Activated T-cell treated with anti-CD3 and anti-CD28 coated beads, Interleukin-2, amount 50 U/mL, for 48 hours (primary cell): ENCODE measurements at places on chromosomes 6 and 20.

DNA sequence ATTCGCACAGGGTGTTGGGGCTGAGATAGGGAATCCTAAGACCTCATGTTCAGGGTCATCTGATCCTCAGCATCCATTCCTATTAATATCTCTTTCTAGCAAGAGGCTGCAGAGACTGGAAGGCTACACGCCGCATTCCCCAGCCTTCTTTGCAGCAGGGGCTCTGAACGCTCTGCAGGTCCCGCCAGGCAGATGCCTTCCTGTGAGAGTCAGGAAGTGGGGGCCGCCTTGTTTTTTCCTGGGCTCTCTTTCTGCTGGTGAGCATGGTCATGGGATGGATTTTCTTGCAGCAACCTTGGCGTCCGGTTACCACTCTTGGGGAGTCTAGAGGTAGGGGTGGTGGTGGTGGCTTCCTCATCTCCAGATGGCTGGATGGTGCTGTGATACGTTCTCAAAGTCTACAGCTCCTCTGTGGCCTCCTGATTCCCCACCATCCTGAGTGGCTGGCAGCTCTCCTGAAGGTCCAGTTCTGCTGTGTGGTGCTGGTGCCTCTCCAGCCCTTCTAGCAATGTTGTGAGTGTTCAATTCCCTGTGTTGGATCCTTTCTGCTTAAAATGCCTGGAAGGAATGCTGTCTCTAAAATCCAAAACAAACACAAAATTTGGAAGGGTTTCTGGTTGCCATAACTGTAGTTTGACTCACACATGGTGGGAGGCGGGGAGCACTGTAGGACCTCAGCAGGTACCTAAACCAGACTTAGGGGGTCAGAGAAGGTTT is 111.9 kb downstream of the CEBPB start:
- no peak for DNase-seq

- DNase-seq, result no peak
These were observed 1175.3 kb upstream of the GJE1 start for GRCh38 chr6:140957386-140957785.

DNA sequence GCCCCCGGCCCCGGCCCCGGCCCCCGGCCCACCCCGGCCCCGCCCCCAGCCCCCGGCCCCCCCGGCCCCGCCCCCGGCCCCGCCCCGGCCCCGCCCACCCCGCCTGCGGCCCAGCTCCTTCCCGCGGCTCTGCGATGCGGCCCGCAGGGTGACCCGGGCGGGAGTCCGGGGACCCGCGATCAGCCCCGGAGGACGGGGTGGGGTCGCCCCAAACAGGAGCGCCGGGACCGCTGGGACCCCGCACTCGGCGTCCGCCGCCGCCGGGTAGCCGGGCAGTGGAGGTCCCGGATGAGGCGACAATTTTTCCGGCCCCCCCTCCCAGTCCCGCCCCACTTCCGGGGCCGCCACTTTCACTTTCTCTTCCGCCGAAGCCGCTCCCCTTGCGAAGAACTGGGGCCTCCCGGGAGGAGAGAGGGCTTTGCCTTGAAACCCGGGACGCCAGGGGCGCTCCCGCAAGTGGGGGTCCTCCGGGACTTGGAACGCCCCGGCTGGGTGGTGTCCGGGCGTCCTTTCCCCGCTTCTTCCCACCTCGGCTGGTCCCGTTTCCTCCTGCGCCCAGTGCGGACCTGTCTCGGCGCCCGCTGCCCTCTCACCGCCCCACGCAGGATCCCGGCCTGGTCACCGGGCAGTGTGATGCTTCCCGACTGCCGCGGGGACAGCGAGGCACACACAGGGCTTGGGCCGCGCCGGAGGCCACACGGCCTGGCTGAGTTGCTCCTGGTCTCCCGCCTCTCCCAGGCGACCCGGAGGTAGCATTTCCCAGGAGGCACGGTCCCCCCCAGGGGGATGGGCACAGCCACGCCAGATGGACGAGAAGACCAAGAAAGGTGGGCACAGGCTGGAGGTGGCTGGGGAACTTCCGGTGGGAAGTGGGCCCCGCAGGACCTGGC is at the start of gene RBCK1:
RBCK1 (plus strand) TSS at position 347 of the 890 bp plus-strand sequence; CDS start at position 806, 459 bp downstream.
- DNase-seq, result peak; percentile 94

GRCh38 chr20:11355345-11355744 is 562.3 kb upstream of the BTBD3 start:
- DNase-seq, result no peak

GRCh38 chr20:62284448-62284847 is 18.3 kb upstream of the ADRM1 start:
- no peak for DNase-seq

- DNase-seq, result no peak
These were observed 57.1 kb upstream of the RBM24 start for GRCh38 chr6:17224056-17224455.

DNA sequence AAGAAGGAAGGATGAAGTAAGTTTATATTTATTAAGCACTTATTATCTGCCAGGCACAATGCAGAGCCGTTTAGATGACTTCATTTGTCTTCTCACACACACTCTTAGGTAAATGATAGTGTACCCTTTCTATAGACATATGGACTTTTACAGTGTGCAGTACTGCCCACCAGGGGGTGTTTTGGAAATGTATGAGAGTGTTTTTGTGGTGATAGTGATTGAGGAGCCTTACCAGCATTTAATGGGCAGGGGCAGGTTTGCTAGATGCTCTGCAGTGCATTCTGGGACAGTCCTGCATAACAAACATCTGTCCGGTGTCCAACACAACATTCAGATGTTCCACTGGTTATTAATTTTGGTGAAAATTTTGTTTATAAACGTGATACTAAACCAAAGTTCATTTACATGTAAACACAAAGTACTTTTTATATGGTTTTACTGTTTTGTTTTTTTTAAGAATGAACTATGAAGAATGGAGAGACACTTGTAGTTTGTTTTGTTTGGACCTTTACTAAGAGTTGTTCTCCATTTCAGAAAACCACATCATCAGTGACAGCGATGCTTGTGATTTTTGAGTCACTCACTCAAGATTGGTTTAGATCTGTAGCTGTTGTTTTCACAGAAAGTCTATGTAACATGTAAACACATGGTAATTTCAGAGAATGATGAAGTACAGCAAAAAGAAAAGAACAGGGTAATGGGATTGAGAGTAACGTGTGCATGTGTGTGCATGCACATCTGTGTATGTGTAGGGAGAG is 19.9 kb downstream of the KCNS1 start:
- DNase-seq, result no peak

DNA sequence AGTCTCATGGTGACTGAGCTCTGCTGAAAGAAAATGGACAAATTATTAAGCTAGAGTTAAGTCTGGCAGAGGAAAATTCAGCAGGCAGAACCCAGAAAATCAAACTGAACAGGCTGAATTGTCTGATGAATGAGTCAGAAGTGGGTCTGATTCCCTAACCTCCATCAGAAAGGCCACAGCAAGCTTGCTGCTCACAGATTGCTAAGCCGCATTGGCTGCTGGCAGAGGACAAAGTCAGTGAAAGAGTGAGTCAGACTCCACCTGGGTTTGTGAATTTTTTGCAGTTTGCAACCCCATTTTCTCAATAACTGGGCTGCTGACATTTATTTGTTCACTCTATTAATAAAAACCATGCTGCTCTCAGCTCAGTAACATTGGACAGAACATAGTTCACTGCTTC is 191.3 kb downstream of the EPM2A start:
- DNase-seq, result no peak

DNA sequence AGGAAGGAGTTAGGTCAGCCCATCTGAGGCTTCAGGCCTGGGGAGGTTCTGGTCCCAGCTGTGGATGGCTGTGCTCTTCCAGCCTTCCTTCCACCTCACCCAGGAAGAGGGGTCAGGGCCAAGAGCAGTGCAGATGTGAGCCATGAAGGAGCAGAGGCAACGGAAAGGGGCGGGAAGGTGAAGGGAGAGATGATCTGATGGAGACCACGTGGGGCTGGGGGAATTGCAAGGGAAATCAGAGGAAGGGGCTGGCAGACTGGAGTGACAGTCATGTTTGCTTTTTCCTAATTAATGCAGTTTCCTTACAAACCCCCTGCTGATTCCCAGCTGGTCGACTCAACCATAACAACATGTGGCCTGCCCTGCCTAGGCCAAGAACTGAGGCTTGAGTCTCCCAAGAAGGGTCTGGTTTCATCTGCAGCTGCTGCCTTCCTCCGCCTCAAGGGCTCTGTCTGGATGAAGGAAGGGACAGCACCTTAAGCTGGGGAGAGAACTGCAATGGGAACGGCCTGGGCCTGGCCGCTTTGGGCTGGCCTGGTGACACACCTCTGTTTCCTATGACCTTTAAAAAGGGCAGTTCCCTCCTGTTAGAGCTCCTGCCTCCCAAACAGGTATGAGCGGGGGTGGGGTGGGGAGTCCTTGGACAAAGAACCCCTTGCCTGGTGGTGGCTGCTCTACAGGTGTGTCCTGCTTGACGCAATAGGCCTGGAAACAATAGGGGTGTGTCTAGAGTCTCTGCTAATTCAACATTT is 7.8 kb upstream of the MRPS18A start:
- DNase-seq, result no peak

DNA sequence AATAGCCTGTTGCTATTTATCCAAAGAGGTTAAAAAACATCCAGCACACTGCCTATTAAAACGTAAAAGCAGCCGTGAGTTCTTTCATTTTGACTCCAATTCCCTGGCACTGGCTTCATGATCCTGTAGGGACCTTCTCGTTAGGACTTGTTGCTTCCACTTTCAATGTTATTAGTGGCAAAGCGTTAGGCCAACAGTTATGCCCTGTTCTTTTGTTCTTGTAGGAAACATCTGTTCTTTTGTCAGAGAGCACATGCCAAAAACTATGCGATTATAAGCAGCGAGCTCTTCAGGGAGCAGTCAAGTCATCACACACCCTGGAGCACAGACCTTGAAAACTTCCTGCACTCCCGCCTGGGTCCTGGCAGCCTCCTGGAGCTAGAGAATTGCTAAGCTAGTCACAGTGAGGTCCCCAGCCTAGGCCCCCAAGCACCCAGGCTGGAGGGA is 609.5 kb upstream of the ARID1B start:
- DNase-seq, result no peak

- DNase-seq, result no peak
These were observed 87.0 kb upstream of the B3GAT2 start for GRCh38 chr6:71043902-71044301.

- DNase-seq, result no peak
These were observed 50.5 kb downstream of the HNF4A start for GRCh38 chr20:44405785-44406571.

GRCh38 chr20:2902291-2902690 is 29.0 kb downstream of the PTPRA start:
- DNase-seq, result no peak

- DNase-seq, result no peak
These were observed 71.2 kb upstream of the ZMYND8 start for GRCh38 chr20:47427746-47428145.

- no peak for DNase-seq
These were observed 54.4 kb downstream of the RTN4IP1 start for GRCh38 chr6:106574741-106575458.

GRCh38 chr6:54071821-54072340 is 39.4 kb upstream of the MLIP start:
- no peak for DNase-seq

- no peak for DNase-seq
These were observed 53.3 kb downstream of the CNKSR3 start for GRCh38 chr6:154457046-154457713.
